ENCODE measurements at places on chromosomes 3 and 15.

DNA sequence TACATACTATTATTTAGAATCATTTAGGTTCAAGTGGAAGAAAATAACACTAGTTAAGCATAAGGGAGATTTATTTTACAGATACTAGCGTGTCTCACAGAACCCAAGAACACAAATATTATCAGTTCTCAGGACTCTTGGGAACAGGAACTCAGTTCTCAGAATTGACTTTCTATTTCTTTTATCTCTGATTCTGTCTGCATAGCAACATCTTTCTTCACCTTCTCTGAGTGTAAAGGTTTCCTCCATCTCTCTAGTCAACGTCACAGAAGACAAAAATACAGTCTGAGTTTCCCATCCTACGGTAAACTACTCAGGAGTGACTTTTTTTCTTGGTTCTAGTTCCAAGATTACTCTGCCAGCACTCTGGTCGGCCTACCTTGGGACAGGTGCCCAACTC is 220.0 kb downstream of the SV2B start:
- DNase-seq = no peak

- no peak for DNase-seq
Measured at GRCh38 chr3:23550402-23550801, 255.4 kb upstream of the UBE2E1 start.

DNA sequence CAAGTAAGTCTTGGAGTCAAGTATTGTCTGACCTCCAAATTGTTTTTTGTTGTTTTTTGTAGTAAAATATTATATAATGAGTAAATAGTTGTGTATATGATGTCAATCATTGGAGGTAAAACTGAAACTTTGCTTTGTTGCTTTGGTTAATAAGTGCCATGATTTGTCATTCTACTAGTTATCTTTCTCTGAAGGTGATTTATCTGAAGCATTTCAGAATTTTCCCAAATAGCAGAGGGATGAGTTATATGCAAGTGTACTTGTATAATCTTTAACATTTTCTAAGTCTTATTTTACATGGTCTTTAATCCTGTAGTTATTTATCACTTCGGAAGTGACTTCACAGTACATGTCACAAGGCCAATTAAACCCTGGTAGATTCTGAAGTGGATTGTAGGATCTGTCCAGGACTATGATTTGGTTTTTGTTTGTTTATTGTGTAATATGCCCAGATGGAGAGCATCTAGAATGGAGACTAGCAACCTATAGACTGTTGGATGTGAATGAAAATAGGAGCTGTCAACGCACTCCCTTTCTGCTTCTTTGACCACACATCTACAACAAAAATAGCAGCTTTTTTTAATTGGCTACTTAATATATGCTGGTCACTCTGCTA is 93.1 kb upstream of the SAMMSON start:
- no peak for DNase-seq

- DNase-seq = no peak
Measured at GRCh38 chr3:109803274-109803673, 465.9 kb upstream of the DPPA4 start.

DNA sequence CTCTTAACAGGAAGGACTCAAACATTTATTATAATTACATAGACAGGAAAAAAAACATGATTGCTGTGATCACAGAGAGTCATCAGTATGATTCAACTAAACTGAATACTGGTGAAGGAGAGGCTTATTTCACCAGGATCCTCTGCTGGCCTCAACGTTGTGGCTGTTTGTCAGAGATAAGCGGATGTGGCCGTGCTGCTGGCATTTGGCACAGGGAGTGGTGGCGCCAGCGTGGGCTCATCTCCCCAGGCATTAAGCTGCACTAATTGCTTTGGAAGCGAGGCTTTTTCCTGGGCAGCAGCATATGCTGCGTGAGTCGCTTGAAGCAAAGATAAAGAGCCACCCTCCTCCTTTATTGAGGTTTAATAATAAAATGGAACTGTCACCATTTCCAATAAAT is 306.7 kb downstream of the LRTM1 start:
- DNase-seq = no peak

- DNase-seq = no peak
Measured at GRCh38 chr15:99842071-99842470, 108.8 kb upstream of the LYSMD4 start.

- DNase-seq = no peak
Measured at GRCh38 chr15:74170071-74170844, 3.3 kb upstream of the ISLR start.

- no peak for DNase-seq
Measured at GRCh38 chr3:140244893-140245292, 309.9 kb downstream of the CLSTN2 start.

DNA sequence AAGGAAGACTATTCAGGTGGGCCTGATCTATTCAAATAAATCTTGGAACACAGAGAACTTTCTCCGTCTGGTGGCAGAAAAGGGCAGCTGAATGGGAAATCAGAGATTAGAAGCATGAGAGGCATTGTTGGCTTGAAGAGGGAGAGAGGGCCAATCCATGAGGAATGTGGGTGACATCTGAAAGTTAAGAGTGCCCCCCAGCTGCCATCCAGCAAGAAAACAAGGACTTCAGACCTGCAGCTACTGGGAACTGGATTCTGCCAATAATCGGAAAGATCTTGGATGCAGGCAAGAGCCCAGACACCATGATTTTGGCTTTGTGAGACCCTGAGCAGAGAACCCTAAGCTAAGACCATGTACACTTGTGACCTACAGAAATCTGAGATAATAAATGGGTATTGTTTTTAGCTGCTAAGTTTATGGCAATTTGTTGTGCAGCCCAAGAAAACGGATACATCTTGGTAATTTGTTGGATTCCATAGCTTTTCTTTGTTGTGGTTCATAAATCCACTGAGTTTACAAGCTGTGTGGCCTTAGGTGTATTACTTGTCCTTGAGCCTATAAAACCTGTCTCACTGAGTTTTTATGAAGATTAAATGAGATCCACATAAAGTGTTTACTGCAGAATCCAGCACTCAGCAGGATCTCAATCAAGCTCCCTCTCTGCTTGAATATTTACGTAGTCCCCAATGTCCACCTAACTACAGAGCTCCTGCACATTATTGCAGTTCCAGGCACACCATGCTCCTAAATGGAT is 82.1 kb upstream of the PRTG start:
- DNase-seq = no peak

- DNase-seq = no peak
Measured at GRCh38 chr3:113533534-113533892, 1.2 kb downstream of the SIDT1 start.

- DNase-seq = no peak
Measured at GRCh38 chr3:128483657-128484403, 9.2 kb downstream of the GATA2 start.

DNA sequence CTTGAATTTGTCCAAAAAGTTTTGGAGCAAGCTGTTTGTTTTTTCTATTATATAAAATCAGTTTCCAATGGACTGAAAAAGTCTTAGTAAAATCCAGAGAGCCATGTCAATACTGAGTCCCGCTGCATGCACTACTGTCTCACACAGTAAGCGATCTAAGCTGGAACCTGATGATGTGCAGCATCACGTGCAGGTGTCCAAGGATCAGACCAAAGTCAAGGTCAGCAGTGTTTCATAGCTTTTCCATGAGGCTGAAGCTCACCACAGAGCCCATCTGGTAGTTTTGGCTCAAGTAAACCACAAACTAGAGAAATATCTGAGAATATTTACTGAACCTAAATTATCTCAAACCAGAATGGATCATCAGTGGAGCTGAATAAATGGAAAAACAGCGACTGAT is 784.0 kb upstream of the SEMA6D start:
- no peak for DNase-seq

DNA sequence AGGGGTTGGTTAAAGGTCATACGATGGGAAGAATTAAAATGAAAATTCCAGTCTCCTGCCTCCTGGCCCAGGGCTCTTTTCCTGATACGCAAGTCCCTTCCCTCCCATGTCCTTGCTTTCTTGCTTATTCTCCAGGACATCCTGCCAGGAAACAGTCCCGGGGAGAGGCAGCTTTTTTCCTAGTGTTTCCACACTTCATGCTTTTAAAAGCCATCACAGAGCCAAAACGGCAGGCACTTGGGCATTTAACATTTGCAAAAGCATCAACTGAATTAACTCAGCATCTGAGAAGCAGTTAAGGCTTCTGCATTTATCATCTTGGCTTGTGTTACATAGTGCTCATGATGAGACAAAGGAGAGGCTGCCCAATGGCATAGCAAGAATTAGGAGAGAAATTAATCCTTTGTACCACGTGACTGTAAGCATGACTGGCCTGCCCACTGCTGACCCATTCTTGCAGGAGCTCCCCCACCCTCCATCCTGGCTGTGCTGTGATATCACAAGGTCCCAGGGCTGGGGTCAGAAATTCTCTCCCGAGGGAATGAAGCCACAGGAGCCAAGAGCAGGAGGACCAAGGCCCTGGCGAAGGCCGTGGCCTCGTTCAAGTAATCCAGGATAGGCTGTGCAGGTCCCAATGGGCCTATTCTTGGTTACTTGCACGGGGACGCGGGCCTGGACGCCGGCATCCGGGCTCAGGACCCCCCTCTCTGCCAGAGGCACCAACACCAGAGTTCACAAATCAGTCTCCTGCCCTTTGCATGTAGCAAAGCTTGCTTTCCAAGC is 21.6 kb upstream of the VILL start:
- DNase-seq = no peak

- no peak for DNase-seq
Measured at GRCh38 chr3:32641356-32641755, 43.6 kb upstream of the CNOT10 start.

DNA sequence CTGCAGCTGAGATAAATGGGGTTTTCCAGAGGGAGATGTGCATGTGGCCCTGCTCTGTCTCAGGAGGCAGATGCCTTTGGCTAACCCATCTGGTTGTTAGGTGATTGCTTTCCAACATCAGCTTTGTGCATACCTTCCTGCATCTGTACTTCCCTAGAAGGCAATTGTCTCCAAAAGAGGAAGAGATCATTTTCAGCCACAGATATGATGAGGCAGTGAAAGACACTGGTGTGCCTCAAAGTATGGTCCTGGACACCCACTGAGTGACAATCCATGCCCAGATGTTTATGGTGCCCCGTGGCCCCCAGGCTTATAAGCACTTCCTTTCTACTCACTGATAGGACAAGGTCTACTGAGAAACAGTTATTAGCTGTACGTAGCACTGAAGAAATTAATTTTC is 117.5 kb upstream of the NR2F2 start:
- no peak for DNase-seq

- DNase-seq = no peak
Measured at GRCh38 chr15:77769700-77770099, 137.0 kb upstream of the LINGO1 start.

- DNase-seq = no peak
Measured at GRCh38 chr15:40926659-40927494, 2.3 kb upstream of the DLL4 start.

DNA sequence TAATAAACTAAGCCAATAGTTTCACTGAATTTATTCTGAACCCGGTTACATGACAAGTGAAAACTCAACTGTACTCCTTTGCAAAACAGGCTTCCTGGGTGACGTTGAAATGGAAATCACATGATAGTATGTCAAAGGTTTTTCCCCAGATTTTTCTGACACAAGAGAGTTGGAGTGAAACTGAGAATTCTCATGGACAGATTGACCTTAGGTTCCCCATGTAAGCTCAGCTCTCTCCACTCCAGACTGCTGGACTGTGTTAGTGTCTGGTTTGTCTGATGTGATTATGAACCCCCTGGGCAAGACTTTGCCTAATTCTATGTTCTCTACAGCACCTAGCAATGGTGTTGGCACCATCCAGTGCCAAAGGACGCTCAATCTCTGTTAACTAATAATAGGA is 219.7 kb upstream of the COL8A1 start:
- DNase-seq = no peak

DNA sequence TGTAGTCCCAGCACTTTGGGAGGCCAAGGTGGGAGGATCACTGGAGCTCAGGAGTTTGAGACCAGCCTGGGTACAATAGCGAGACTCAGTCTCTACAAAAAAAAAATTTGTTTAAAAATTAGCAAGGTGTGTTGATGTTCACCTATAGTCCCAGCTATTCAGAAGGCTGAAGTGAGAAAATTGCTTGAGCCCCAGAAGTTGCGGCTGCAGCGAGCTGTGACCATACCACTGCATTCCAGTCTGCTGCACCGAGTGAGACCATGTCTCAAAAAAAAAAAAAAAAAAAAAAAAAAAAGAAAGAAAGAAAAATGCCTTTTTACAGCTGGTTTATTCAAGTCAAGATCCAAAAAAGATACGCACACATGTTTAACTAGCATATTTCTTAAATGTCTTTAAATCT is 17.0 kb upstream of the MUC20 start:
- DNase-seq = no peak

DNA sequence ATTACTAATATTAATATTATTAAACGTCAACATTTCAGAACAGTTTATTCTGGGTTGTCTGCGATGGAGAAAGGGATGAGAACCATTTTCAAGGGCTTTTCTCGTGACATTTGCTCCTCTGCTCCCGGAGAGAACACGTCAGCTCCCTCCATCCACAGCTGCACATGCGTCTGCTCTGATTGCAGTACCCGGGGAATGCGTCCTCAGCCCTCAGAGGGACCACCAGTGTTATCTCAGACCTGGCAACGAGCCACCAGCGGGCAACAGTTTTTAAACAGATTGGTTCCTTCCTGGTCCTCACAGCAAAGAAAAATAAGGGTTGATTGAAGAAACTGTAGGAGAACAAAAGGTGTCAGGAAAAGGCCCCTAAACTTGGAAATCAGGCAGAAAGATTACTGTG is 202.2 kb upstream of the ADAMTS9 start:
- DNase-seq = no peak

GRCh38 chr3:30370681-30371271 is 235.6 kb upstream of the TGFBR2 start:
- no peak for DNase-seq

GRCh38 chr15:38257676-38258075 is 5.0 kb downstream of the SPRED1 start:
- no peak for DNase-seq

DNA sequence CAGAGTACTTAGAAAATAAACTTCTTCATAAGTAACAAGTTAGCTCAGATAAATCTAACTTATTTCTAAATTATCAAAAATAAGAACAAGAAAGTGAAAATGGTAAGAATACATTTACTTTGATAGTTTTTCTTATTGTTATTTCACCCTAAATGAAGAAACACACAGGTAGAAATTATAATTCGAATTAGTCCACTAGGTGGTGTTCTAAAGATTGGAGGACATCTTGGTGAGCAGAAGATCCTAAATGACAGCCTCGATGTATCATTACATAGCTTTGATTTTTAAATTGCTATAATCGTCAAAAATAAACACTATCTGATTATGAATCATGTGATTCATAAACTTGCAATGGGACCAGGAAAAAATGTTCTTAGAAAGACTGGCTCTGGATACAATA is 280.8 kb upstream of the UBE2E2 start:
- no peak for DNase-seq

DNA sequence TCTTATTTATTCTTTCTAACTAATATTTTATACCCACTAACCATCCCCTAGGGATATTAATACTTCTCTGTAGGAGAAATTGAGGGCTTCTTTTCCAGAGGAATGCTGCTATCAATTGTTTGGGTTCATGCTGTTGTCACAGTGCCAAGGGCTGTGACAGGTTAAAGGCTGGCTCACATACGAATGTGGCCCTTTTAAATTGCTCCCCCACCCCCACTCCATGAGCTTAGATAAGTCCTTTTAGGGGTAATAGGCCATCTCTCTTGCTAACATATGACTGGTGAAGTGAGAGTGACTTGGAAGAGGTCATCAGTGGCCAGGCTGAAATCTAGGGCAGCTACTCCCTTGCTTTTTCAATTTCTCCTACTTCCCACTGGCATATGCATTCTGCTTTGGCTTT is 121.9 kb upstream of the DPH6 start:
- no peak for DNase-seq
